ENCODE measurements at places on chromosomes 1 and 21.

- no peak for DNase-seq
Measured at GRCh38 chr1:37647281-37647680, 12.6 kb upstream of the RSPO1 start.

DNA sequence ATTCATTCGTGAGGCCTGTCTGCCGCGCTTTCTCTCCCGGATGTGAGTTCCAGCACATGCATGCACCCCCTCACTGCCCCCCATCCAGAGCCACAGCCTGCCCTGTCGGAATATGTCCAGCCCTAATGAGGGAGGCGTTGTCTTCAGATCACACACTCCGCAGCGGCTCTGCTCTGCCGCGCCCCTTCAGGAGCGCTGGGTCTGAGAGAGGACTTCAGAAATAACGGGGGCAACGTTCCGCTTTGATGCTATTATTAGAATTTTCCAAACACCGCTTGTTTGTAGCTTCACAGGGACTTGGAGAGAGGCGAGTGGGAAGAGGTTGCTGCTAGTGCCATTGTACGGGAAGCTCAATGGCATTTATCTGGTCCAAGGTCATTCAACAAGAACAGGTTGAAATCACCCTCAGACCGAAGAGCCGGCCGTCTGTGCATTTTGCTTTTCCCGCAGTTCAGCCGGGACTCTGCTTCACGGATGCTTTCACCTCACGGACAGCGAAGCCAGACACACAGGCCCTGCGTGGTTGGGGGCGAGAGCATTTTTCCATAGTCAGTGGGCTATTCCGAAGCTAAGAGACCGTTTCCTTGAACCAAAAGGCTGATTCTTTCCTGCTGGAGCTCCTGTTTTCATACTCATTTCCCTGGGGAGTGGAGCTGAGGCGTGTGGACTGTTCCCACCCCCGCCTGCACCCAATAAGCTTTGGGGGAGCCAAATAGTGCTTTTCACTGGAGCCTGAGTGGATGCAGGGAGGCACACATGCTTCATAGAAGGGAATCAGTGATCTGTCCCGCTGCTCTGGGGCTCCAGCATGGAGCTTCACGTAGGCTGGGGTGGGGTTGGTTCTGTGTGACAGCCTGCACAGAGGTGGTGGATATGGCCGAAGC lies 69.7 kb downstream of the GALNT2 start:
- DNase-seq: no peak

DNA sequence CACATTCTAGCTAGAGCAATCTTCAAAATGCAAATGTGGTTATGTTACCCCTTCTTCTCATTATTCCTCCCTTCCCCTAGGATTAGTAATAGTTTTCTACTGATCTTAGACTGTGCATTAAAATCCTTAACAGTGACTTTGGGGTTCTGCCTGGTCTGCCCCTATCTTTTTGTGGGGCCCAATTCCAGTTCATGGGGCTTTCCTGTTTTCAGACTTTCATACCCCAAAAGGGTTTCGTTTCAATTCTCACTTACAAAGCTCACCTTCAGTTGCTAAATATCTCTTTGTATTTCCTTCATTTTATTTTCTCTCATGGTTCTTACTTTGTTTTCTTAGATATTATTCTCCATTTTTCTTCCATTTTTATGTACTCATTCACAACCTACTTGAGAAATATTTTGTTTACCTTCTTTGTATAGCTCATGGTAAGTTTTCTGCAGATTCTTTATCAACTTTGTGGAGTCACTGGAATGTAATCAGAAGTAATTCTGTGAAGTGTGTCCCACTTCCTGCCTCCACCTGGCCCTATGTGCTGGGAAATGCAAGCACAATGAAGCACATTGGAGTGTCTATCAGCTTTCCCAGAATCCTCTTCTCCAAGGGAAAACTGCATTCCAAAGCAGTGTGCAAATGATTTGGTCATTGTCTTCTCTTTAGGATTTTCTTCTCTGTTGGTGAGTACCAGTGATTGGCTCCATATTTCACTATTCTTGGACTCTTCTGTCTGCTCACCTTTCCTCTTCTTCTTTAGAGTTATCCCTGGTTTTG lies 350.2 kb downstream of the ZNF326 start:
- DNase-seq: no peak

- DNase-seq: no peak
Measured at GRCh38 chr21:38821248-38821647, 15.5 kb downstream of the ETS2 start.

DNA sequence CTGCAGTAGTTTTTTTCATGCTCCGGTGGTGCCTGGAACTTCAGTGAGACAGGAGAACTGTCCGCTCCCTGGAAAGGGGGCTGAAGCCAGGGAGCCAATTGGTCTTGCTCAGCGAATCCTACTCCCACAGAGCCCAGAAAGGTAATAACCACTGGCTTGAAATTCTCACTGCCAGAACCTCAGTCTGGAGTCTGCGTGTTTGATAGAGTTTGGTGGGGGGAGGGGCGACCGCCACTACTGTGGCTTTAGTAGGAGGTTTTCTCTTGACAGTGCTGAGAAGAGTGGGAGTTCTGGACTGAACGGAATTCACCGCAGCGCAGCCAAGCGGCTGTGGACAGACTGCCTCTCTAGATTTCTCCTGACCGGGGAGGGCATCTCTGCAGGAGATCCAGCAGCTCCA lies 8.0 kb upstream of the OR2M3 start:
- DNase-seq: no peak

GRCh38 chr1:80533775-80534334 lies 1266.9 kb upstream of the ADGRL2 start:
- DNase-seq: no peak

Measured in CD4-positive, alpha-beta T cell treated with Interferon alpha-2 for 1 hour (primary cell).